ENCODE measurements at places on chromosomes 16 and 17.
A peak's percentile ranks its signal among the peaks of the same experiment; 100 is the strongest.

- DNase-seq, result no peak
Observed at GRCh38 chr17:66541461-66542128, 239.2 kb downstream of the PRKCA start.

GRCh38 chr16:89973654-89974335, 25.2 kb downstream of the DEF8 start:
- DNase-seq, result no peak

- DNase-seq, result no peak
Observed at GRCh38 chr17:10045871-10046658, 141.0 kb upstream of the RCVRN start.

GRCh38 chr16:75256059-75256571, 4.7 kb upstream of the BCAR1 start:
- no peak for DNase-seq

GRCh38 chr17:78958641-78959127, 21.0 kb downstream of the LGALS3BP start:
- no peak for DNase-seq

- DNase-seq, result peak; percentile 82
Observed at GRCh38 chr16:180681-181564, 664 bp downstream of the HBQ1 start.

DNA sequence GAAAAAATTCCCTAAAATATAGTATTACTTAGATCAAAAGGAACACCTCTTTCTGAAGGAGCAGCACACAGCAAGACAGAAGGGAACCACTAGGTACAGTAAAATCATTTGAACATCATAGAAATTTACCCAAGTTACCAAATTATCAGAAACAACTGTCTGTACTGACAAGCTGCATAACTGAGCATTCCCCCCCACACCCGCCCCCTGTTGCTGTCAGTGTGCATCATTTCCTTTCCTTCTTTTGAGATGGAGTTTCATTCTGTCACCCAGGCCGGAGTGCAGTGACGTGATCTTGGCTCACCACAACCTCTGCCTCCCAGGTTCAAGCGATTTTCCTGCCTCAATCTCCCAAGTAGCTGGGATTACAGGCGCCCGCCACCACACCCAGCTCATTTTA, 120.7 kb downstream of the TRIM37 start:
- no peak for DNase-seq

DNA sequence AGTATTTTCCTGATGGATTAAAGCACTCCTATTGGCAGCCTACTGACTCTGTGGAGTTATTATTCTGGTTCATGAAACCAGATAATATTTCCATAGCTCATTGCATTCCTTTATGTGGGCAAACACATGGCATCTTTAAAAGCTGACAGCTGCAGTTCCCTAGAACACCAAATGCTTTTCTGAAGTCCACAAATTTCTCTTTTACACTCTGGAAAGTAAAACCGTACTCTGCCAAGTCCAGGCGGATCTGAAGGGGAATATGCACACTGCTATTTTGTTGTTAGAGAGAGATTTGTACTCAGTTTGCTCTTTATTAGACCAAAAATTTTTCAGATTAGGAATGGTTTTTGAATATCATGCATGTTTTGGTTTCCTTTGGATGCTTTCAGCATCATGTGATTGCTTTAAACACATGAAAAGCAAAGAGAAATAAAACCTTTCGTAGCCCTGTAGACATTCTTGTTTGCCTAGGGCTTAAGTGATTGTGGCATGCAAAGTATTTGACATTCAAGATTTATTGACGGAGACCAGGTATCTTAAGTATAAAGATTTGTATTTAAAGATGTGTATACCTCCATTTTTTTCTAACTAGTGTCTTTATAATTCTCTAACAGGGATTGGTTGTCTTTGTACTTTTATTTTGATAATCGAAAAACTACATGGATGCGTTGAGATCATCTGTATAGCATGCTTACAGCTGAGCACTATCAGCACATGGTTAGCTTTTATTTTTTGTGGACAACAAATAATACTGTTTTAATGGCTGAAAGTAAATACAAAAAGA, 19.5 kb downstream of the SEC14L1 start:
- no peak for DNase-seq

DNA sequence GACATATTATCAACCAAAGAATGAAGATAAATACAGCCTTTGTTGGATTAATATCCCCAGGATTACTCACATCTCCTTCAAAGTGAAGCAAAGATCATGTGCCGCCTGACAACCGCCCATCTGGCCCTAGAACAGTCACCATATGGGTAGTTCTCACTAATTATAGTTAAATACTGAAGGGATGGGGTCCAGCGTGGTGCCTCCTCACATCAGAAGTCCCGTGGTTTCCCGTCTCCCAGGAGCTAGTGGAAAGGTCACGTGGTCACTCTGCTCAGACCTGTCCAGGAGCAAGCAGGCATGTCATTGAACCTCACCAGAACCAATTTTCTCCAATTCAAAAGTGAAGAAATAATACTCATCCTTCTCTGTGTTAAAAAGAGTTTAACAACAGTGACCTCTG, 434.5 kb downstream of the SHISA9 start:
- no peak for DNase-seq

DNA sequence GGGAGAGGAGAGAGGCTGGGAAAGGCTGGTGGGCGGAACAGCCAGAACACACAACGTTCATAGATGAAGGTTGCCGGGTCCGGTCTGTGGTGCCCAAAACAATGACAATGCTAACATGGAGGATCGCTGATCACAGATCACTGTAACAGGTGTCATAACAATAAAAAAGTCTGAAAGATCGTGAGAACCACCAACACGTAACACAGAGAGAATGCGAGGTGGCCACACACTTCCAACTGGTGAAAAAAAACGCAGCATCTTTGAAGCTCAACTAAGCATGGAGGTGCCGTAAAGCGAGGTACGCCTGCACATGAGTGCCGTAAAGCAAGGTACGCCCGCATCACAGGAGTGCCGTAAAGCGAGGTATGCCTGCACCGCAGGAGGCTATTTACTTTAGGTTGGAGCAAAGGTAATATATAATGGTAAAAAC, 42.3 kb downstream of the ABR start:
- DNase-seq, result no peak

DNA sequence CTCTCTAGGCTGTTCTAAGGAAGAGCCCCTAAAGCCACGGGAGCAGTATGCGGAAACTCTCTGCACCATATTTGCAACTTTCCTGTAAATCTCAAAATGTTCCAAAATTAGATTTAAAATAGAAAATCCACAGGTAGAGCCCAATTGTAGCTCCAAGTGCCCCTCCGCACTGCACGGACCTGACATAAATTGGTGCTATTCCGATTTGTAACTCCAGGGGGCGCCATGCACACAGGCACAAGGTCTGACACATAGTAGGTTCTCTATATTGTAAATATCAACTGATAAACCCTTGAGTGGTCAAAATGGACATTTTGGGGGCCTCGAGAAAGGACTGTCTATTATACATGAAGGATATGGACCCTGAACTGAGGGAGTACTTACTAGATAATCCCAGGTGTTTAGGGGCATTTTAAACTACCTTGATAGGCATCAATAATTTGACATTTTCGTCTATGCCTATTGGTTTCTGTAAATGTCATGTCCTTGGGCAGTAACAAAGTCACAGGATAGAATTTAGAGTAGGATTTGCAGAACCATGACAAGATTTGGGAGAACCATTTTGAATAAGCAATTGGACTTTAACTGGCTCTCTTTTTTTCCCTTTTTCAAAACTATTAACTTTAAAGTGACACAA, 36.6 kb upstream of the TMEM132E start:
- DNase-seq, result peak; percentile 55

DNA sequence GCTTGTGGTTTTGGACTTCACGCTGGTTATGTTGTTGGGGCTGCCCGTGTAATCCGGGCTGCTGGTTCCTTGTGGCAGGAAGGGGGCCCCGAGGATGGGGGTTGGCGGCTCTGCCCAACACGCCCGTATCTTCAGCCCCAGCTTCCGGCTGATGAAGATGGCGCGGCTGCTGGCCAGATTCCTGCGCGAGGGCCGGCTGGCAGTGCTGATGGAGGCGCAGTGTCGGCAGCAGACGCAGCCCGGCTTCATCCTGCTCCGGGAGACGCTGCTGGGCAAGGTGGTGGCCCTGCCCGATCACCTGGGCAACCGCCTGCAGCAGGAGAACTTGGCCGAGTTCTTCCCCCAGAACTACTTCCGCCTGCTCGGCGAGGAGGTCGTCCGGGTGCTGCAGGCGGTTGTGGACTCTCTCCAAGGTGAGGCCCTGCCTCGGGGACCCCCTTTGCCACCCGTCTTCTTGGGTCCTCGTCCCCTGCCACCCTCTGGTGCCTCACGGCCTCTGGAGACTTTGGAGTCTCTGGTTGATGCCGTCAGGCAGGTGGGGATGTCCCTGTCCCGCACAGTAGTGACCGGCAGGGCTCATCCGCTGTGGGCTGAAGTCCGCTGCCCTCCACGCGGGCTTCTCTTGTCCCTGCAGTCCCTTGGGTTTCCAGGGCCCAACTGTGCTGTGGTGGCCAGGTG, 2.2 kb downstream of the TELO2 start:
- DNase-seq, result no peak

DNA sequence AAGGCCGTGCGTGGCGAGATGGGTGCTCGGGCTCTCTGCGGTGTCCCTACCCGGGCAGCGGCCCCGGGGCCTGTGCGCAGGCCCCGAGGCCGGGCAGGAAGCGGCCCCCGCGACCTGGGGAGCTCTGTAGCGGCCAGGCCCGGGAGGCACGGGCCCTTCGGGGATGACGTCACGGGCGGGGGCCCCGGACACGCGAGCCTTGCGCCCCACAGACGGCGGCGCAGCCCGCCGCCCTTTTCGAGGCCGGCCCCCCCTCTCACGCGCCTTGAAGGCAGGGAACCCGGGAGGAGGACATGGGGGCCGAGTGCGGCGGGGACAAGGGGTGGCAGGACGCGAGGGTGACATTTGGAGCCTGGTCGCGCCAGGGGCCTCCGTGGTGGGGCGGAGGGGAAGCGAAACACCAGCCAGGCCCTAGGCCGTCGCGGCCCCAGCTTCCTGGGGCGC, 1.1 kb downstream of the RAI1 start:
- peak; percentile 56 for DNase-seq

- no peak for DNase-seq
Observed at GRCh38 chr16:74291577-74292208, 4.9 kb upstream of the PSMD7 start.

GRCh38 chr17:72592242-72592966, 471.6 kb downstream of the SOX9 start:
- peak; percentile 26 for DNase-seq

DNA sequence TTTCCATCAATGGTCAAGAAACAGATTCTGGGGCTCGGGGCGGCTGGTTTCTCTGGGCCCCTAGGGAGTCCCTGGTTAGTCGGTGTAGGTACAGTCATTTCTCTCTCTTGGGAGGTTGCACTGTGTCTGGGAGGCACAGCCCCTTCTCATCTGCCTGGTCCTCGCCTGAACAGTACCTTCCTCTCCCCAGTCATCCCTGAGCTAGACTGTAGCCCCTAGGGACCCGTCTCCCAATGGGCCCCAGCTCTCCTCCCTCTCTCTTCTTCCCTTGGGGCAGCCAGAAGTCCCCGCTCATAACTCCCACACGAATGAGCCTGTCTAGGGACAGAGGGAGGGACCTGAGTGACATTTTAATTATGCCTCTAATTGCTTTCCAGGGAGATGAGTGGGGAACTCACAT, 20.2 kb upstream of the CPSF4L start:
- DNase-seq, result no peak

DNA sequence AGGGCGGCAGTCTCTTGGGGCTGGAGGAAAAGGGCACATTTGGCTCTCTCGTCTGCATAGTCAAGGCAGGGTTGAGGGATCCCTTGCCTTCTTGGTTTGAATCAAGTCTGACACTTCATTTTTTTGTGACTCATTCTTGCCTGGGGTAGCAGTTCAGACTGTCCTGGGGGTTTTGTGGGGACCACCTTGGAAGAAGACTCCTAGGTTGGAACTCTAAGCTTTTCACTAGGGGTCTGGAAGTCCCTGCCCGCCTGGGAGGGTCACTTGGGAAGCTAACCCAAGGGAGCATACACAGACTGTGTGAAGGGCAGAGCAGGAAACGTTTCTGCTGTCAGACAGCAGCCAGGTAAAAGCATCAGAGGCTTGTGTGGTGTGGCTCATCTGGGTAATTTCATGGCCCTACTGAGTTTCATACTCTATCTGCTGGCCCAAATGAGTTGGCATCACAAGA, 11.3 kb downstream of the YPEL2 start:
- no peak for DNase-seq

DNA sequence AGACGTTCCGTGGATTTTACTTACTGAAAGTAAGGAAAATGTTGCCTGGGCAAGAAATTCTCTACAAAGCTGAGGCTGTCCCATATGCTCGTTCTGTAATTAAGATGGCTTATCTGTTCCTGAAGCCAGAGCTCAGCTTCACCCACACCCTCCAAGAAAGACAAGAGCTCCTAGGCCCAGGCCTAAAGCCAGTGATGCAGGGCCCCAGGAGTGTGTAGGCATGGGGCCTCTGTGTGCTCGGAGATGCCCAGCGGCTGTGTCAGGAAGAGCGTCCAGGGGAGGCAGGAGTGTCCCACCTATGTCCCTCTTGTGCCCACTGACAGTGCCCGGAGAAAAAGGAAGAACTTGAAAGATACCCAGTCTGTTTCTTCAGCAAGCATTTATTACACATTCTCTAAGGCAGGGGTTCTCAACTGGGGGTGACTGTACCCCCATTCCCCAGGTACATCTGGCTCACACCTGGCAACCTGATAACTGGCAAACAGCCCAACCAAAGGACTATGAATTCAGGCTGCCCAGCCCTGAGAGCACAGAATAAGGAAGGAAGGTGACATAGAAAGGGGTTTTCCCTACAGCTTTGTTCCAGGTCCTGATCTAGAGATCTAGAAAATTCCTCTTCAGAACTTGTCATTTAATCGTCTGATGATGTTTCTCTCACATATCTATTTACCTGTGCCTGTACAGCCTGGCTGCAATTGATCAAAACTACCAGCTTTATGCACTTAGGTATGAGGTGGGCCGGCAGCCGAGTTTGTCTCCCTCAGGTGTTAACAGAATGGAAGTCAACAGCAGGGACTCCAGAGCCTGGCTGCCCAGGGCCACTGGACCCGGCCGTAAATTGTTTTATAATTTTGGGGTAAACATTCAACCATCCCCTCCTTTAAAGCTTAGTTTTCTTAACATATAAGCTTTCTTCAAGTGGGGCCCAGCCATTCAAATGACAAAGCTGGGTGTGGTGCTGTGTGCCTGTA, 12.0 kb downstream of the SNN start:
- DNase-seq, result no peak

- no peak for DNase-seq
Observed at GRCh38 chr17:8462564-8462963, 26.9 kb downstream of the NDEL1 start.

- DNase-seq, result no peak
Observed at GRCh38 chr16:24850289-24850938, 4.7 kb downstream of the SLC5A11 start.

- no peak for DNase-seq
Observed at GRCh38 chr16:66332634-66333610, 33.6 kb upstream of the CDH5 start.

- no peak for DNase-seq
Observed at GRCh38 chr17:21676281-21677111, 15.8 kb upstream of the KCNJ18 start.

GRCh38 chr16:12245088-12245920, 268.8 kb downstream of the SNX29 start:
- DNase-seq, result no peak

GRCh38 chr17:9299695-9300094, 275.9 kb downstream of the STX8 start:
- no peak for DNase-seq

GRCh38 chr16:16099320-16099719, 124.0 kb downstream of the ABCC6 start:
- no peak for DNase-seq

GRCh38 chr16:17305694-17306093, 165.1 kb downstream of the XYLT1 start:
- peak; percentile 19 for DNase-seq

All from activated CD4-positive, alpha-beta T cell treated with anti-CD3 and anti-CD28 coated beads for 4 hours (primary cell).